ENCODE measurements at places on chromosomes 13 and 19.

GRCh38 chr13:74110053-74110452, 24.2 kb downstream of the KLF12 start:
- DNase-seq, result no peak

- DNase-seq, result no peak
Observed at GRCh38 chr19:23436944-23437343, 41.7 kb upstream of the ZNF91 start.

- DNase-seq, result no peak
Observed at GRCh38 chr19:42547929-42548328, 19.6 kb upstream of the CEACAM1 start.

DNA sequence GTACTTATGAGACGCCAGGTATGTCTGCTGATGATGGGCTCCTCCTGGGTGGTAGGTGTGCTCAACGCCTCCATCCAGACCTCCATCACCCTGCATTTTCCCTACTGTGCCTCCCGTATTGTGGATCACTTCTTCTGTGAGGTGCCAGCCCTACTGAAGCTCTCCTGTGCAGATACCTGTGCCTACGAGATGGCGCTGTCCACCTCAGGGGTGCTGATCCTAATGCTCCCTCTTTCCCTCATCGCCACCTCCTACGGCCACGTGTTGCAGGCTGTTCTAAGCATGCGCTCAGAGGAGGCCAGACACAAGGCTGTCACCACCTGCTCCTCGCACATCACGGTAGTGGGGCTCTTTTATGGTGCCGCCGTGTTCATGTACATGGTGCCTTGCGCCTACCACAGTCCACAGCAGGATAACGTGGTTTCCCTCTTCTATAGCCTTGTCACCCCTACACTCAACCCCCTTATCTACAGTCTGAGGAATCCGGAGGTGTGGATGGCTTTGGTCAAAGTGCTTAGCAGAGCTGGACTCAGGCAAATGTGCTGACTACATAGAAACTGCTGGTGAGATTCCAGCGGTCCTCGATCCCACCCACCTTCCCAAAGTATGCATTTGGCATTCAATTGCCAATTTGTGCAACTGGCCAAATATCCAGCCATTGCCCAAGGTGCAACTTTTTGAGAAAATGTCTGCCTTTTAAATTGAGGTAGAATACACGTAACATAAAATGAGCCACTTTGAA, 10.2 kb downstream of the OR2Z1 start:
- DNase-seq, result no peak

GRCh38 chr19:12956446-12957388, at the start of gene GADD45GIP1:
GADD45GIP1 (minus strand) TSS chr19:12957223; CDS start chr19:12957212, 11 bp downstream.
- DNase-seq, result peak; percentile 92

DNA sequence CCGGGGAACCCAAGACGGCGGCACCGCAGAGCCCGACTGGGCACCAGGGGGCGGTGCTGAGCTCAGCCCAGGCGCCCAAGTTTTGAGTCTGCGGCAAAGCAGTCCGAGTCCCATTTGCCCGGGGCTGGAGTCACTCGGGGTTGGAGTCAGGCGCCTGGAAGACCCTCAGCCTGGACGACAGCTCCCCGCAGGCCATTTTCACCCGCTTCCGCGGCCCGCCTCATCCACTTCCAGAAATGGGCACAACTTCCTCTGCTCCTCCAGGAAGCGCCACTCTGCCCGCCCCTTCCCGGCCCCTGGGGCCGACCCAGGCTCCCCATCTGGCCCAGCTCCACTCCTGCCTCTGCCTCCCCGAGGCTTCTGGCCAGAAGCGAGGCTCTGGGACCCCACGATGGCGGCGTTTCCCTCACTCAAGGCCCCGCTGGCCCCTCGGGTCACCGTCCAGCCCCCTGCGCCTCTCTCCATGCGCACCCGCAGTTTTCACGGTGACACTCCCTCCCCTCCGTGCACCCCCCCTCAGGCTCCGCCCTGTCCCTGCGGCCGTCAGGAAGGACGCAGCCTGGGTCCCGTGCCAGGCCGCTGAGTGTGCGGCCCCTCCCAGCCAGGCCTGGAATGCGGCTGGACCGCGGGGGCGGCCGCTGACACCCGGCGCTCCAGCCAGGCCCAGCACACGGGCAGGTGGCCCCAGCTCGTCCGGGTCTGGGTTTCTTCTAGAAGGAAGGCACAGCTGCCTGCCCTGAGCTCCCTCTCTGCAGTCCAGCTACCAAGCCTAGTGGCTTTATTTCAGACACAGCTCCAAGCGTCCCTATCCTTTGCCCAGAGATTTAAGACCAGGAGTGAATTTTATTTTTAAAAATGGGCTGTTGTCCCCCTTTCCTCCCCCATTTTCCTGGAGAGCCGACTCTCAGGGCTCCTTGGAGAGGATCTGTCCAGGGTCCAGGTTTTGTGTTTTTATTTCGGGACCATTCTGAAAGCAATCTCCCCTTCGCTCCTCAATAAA, 4.7 kb downstream of the SERTAD1 start:
- DNase-seq, result peak; percentile 69

DNA sequence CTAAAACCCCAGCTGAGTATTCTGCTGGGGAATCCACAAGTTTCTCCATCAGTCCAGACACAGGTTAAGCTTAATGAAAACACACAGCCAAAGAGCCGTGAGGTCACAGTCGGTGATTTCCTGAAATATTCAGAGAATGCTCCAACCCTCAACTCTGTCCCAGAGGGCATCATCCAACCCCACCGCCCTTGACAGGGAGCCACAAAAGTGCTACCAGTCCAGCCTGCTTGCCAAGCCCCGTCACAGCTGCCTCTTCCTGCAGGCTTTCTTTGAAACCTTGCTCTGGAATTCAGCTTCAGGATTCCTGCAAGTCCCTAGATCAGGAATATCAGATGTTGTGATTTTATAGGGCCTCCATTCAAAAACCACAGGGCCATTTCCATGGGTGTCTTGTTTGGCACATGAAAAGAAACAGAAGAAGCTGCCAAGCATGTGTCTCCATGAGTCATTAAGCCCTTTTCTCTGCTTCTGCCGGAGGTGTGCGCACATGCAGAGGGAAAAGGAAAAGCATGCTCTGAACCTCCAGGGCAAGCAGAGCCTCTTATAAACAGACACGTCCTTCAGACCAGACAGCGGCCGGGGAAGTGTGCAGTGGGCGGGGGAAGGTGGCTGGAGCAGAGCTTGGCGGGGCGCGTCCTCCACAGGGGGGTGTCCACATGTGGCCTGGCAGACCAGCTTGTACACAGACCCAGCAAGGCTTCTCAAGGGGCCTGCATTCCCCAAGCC, 164.7 kb downstream of the KATNAL1 start:
- DNase-seq, result peak; percentile 17

GRCh38 chr13:72760189-72760588, 21.5 kb downstream of the DIS3 start:
- no peak for DNase-seq

GRCh38 chr13:80196756-80197155, 144.2 kb downstream of the SPRY2 start:
- DNase-seq, result no peak

DNA sequence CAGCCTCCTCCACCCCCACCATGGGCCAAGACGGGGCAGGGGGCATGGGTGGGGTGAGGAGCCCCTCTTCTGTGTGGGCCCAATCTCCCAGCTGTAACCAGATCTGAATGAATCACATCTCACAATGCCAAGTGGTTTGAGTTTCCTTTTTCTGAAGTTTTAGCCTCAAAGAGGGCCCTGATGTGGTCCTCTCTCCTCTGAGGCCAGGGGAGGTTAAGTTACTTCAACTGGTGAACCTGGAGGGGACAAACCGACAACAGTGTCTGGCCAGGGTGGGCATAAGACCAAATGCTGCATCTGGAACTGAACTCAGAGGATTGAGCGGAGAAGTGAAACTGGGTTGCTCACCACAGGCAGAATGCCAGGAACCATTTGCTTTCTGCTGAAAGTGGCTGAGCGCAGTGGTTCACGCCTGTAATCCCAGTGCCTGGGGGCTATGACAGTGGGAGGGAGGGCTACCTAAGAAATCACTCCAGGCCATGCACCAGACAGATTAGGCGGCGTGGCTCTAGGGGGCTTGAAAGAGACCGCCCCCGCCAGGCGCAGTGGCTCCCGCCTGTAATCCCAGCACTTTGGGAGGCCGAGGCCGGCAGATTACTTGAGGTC, 15.4 kb upstream of the IRGC start:
- no peak for DNase-seq

DNA sequence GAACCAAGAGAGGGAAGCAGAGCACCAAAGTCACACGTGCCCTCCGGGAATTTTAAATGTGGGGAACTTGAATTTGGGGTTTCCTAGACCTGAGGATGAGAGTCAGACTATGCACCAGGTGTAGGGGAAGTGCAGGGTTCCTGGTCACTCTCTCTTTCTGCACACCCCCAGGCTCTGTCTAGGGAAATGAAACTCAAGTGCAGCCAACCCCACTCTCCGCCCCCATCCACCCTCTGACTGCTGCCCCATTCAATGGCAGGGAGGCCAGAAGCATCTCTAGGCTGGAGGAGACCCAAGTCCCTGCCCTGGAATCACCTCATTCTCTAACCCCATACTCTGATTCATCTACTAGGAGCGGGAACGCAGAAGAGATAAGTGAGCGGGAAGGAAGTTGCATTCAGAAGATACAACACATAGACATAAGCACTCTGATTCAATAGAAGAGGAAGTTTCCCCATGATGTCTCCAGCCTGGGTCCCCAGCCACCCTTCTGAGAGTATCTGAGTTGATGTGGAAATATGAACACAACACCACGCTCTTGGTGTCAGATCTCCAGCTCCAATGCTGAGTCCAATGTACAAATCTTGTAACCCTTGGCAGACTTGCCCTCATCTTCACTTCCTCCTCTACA, 4.7 kb upstream of the SIGLEC14 start:
- DNase-seq, result no peak

DNA sequence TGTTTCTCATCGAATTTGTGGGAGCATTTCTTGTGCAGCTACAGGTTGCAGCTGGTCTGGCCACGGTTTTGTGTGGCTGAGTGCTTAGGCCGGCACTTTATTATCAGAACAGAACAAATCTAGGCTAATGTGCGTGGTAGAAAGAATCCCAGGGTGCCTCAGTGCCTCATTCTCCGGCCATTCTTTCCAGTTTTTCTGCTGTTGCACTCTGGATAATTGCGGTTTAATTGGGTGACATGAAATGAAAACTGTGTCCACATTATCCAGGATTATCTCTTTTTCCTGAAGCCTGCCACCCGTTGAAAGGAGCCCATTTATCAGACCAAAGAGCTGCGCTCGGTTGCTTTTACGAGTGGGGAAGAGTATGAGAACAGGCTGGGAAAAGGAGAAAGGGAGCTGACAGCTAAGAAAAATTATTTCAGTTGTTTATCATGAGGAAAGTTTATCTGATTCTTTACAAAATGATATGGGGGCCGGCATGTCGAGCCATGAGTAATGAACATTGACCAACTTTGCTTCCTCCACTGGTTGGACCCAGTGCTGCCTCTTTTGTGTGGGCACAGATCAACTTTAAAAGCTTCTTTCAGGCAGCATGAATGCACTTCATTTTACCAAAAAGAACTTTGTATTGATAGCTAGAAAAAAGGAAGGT, 117.0 kb upstream of the SOX21 start:
- peak; percentile 45 for DNase-seq

DNA sequence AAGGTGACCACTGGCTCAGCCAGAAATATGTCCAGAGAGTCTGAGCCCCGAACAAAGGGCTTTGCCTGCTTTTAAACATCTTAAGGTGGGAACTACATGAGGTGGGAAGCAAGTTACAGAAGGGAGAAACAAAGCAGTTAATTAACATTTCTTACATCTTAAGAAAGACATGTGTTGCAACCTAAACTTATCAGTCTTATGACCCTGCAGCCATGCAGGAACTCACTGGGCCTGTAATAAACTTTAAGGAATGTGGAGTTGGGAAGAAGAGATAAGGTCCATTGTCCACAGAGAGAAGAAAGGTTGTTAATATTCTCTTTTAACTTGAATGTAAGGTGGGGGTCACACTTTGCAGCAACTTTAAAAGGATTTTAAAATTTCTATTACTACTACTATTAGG, 46.8 kb upstream of the CYP2A7 start:
- DNase-seq, result no peak

DNA sequence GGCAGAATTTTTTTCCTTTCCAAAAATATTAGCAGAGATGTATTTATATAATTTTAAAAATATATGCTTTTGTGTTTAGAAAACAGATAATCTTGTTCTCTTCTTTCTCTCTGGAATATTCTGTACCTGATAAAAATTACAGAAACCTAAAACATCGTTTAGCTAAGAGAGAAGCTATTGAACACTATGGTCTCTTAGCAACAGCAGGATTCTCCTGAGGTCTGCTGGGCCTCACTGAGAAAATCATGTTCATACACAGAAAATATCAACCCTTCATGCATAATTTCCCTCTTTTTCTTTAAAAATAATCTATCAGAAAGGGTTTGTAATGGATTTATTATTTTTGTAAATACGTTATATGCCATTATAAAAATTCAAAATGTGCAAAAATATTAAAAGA, 242.2 kb downstream of the DCLK1 start:
- DNase-seq, result no peak

DNA sequence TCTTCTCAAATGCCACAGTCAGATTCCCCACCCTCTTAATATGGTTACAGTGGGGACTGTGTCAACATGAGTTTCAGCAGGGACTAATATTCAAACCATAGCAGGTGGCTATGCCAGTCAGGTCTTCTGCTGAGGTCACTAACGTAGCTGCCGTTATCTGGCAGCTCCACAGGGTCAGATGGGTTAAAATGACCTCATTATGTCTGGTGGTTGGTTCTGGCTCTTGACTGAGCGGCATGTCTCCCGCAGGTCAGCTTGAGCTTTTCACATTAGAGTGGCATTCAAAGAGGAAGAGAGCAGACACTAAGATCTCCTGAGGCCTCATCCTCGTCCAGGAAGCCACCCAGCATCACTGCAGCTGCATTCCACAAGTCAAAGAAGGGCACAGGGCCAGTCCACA, 21.4 kb upstream of the IPO5 start:
- DNase-seq, result peak; percentile 43

GRCh38 chr13:42101821-42102585, 53.6 kb downstream of the DGKH start:
- peak; percentile 95 for DNase-seq

DNA sequence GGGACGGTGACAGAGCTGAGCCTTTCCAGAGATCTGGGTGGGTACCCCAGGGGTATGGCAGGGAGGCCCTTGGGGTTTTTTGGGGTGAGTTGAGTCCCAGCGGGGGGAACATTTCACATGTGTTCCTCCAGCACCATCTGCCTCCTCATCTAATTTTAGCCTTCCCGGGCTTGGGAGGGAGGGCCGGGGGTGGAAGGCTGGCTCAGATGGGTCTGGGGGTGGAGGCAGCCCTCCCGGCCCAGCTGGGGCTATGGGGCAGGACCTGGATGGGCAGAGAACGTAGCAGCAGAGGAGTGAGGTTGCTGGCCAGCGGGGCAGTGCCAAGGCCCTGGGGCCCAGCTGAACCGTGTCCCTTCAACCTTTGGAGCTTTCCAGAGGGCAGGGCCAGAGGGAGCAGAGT, 23.5 kb downstream of the ADGRL1 start:
- DNase-seq, result no peak

- DNase-seq, result no peak
Observed at GRCh38 chr13:73055813-73056564, 2.8 kb upstream of the KLF5 start.

All from NCI-H146 (cell line).